ENCODE measurements at places on chromosomes 2 and 18.

- no peak for DNase-seq
Observed at GRCh38 chr2:28055325-28055970, 164.9 kb downstream of the BABAM2 start.

DNA sequence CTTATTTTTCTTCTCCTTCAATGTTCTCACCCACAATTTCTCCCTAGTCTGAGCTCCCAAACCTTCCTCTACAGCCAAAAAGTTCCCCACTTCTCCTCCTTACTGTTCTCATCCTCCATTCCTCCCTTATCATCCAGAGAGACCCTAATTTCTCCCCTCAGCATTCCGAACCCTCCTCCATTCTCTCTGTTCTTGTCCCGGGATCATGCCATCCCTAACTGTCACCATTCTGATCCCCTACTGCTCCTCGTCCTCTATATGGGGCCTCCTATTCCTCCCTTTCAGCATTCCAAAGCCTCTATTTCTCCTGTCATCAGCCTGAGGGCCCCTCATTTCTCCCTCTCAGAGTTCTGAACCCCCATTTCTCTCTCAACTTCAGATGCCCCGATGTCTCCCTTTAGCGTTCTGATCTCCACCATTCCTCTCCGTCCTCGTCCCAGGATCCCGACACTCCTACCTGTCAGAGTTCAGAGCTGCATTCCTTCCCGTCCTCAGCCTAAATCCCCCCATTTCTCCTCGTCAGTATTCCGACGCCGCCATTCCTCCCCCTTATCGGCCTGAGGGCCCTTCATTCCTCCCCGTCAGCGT is 522 bp downstream of the MBD1 start:
- no peak for DNase-seq

DNA sequence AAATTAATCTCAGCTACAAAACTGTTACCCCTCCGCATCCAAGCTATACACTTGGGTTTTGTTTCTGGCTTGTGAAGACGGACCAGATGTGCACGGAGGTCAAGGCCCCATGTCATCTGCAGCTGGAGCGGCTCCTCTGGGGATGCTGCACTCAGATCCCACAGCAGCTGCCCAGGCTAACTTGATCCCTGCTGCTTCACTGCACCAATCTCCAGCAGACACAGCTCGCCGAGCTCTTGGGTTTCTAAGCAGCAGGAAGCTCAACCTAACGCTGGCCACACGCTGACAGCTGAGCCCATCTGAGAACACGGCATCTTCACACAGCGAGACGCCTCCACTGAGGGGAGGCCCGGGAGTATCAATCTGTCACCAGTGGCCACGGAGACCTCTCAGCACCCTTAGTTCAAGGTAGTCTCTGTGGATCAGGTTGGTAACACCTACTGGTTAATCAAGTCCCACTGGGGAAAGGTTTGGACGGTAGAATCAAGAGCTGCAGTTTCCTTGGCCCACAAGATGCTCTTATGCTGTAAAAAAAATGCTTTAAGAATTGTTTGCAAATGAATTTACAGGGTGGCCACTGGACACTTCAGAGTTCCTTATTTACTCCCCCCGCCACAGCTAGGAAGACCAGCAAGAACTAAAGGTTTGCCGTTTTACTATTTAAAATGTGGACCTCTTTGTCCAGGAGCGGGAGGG is 67.5 kb downstream of the EMILIN2 start:
- DNase-seq = no peak

GRCh38 chr2:20823917-20824316 is 1.0 kb upstream of the LDAH start:
- DNase-seq = no peak

GRCh38 chr2:43745457-43745856 is 28.4 kb upstream of the DYNC2LI1 start:
- DNase-seq = peak; percentile 48

- DNase-seq = no peak
Observed at GRCh38 chr2:27854229-27854862, 35.8 kb downstream of the RBKS start.
